Hematopoietic multipotent progenitor cell treated with erythropoietin and hydrocortisone succinate and interleukin-3 and kit ligand, for 17 days (in vitro differentiated cells): ENCODE measurements at places on chromosomes 12 and 14.

- DNase-seq: peak; percentile 65
Observed at GRCh38 chr12:22047494-22047893, 1.5 kb downstream of the CMAS start.

DNA sequence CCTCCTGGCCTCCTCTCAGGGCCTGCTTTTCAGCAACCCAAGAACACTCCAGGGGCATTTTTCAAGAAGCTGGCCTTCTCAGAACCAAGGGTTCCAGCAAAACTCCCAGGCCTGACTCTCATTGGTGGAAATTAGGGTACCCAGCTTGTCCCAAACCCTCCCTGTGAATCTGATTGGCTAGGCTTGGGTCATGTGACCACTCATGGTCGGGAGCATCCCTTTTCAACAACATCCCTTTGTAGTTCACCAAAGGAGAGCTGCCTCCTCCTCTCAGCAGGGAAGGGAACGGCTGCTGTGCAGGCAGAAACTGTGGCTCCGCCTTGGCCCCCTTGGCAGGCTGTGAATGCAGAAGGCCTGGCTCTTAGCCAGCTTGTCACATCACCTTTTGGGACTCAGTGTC is 94.5 kb downstream of the AACS start:
- DNase-seq: no peak

DNA sequence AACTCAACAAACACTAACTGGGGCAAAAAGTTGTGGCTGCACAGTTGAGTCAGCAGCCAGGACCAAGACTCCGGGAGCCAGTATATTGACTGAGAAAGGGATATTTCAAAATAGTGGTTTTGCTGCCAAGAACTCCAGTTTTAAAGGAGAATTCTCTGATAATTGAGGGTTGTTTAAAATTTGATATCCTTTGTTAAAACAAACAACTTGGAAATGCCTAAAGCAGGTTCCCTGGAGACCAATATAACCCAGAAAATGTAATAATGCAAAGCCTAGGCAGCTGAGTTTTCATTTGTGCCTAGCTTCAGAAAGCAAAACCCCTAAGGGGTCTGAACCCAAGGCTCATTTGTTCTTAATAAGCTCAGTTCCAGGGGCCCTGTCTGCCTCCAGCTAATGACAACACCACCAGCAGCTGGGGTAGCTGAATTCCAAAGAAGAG is 311.7 kb upstream of the CCDC196 start:
- DNase-seq: no peak

GRCh38 chr14:103231376-103232019 is 102.5 kb upstream of the EIF5 start:
- no peak for DNase-seq

DNA sequence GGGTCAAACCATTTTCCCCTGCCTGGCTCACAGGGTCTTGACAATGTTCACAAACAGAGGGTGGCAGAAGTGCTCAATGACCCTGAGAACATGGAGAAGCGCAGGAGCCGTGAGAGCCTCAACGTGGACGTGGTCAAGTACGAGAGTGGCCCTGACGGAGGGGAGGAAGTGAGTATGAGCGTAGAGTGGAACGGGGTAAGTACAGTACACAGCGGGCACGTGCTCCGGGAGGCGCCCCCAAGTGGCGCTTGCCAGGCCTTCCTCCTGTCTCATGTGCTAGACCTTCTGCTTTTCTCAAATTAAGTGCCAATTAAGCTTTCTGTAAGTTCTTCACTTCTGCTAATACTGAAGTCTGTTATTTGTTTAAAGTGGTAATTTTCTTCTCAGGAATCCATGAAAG is 35.9 kb downstream of the XRCC3 start:
- DNase-seq: peak; percentile 55

DNA sequence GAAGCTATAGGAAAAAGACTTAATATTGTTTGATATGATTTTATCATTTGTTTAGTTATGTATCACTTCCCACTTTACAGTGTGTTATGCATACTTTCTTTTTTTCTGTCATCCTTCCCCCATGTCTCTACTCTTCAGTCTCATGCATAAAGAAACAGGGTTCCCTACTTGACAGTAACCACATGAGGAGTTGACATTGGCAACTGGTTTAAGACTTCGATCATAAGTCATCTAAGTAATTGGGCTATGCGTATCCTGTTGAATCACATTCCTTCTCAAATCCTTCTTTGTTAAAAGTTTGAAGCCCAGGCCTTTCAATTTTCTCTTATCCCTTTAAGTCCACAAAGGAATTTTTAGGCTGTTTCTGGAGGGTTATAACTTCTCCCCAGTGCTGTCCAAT is 358.7 kb downstream of the RAD51B start:
- no peak for DNase-seq

DNA sequence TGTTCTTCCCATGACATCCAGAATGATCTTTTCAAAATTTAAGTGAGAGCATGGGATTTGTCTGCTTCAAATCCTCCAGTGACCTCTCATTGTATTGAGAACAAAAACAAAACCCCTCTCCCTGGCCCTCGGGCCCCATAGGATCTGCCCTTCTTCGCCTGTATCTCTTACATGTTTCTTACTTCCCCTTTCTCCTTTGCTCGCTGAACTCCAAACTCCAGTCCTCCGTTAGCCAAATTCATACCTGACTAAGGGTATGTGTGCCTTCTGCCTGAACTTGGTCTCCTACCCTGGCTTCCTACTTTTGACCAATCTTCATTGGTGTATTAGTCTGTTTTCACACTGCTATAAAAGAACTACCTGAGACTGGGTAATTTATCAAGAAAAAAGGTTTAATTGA is 13.2 kb upstream of the TSPAN11 start:
- no peak for DNase-seq

DNA sequence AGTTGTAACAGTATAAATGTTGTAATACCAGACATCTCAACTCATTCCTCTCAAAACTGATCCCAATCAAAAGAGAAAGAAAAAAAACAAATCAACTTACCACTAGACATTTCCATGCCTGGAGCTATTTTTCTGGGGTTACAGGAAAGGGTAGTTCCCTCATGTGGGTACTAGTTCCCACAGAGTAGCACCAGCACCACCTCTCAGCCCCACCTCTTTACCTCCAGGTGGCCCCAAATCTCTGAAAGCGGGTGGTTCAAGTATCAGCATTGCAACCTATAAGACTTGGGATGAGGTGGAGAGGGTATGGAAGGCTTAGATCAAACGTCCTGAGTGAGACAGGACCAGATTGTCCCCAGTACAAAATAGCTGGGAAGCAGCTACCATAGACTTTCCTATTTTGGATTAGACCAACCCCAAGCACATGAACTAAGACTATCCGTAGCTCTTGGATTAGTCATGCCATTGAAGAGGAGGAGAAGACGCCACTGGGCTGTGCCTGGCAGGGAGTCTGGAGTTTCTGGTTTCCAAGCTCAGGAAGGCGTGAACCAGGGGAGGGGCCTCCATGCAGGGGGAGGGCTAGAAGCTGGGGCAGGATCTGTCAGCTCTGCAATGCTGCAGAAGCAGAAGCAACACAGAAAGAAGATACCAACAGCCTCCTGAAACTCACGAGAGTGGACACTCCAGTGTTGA is at the start of gene SLC39A2:
TSS of gene SLC39A2 (plus strand) at position 620 of the 693 bp plus-strand sequence. CDS start 154 bp downstream, outside the sequence.
- DNase-seq: no peak

DNA sequence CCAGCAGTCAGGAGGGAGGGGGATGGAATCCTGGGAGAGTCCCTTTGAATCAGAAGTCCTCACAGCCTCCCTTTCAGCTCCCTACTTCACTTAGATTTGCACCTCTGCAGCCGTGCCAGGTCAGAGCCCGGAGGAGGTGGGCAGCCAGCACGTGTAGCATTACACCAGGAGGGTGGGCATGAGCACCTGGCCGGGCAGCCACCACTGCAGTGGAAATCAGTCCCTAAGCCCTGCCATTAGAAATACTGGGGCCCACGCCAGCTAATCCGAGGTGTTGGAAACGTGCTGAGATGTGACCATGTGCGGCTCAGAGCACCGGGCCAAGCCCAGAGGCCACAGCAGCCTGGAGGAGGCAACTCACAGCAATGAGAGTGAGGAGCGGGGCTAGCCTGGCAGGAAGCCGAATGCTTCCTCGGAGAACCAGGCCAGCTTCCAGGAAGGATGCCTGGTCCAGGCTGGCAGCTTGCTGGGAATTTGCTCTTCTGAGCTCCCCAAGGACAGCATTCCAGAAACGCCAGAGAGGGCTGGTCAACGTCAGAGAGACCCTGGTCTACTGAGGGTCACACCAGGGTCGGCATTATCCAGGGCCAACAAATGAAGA is 9.4 kb upstream of the CACNA2D4 start:
- DNase-seq: no peak

- DNase-seq: no peak
Observed at GRCh38 chr12:130127912-130128789, 34.1 kb upstream of the FZD10 start.

DNA sequence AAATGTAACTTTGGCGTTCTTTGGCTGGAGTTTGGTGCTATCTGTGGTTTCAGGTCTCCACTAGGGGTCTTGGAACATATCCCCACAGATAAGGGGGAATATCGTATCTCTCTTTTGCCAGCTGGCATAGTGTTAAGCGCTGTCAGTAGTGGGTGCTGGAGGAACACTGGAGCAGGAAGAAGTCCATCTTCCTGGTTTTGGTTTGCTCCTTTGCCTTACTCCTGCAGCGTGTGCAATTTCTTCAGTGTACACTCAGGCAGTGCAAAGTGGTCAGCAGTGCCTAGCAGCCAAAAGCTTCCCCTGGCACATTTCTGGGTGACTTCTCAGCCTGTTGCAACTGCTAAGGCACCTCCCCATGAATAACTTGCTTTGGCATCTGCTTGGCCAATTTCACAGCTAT is 11.7 kb upstream of the RIPK3 start:
- DNase-seq: no peak

GRCh38 chr14:69699748-69700303 is 67.1 kb upstream of the SRSF5 start:
- DNase-seq: no peak

DNA sequence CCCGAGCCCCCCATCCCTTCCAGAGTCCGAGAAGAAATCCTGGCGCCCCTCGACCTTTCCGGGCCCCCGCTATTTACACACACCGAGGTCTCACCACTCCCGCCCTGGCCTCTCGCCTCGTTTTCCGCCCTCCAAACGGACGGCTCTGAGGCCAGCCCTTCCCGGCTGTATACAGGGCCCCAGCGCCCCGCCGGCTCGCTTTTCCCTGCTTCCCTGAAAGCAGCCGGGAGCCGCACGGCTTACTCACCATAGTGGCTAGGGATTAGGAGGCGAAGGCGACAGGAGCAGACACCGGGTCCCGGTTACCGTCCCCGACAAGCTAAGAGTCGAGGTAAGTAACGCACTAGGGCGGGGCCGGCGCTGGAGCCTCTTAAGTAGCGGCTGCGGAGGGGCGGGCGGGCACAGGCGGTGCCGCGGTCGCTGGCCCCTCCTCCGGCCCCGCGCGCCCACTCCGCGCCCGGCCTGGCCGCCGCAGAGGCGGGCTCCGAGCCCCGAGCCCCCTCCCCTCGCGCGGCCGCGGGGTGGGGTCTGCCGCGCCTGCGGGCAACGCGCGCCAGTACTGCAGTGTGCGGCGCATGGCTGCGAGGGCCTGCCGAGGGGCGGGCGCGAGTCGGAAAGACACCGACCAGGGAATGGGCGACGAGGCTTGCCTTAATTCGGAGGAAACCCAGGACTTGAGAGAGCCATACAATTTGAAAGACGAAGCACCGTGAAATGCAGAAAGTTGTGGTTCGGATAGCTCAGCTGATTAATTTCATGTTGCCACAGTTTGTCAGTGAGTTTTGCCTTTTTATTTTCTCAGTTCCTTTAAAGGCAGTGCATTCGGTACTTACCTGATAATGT is at the start of gene TUBA1B:
TSS of gene TUBA1B (minus strand) at position 345 of the 843 bp plus-strand sequence. CDS start at position 250, 95 bp downstream.
- DNase-seq: peak; percentile 79

- no peak for DNase-seq
Observed at GRCh38 chr12:98344046-98344930, 171.1 kb upstream of the TMPO start.

DNA sequence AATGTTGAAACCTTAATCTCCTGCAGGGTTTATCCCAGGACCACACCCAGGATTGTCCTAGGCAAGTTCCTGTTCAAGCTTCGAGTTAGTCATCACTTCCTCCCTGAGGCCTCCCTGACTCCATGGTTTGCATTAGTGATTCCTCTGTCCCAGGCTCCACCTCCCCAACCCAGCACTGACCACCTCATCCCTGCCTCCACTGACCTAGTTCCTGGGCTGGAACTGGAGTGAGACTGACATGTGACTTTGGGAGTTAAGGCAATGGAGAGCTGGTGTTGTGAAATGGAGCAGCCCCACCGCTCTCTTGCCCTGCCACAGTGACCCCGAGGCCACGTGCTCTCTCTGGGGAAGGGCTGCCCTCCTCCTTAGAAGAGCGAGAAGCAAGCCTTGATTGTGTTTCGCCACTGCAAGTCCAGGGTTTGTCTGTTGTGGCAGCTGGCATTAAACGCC is 15.8 kb upstream of the DTX1 start:
- DNase-seq: no peak

- DNase-seq: no peak
Observed at GRCh38 chr14:100263141-100263540, 24.2 kb downstream of the YY1 start.
